Germinal center (tissue), 1 donor: ENCODE measurements at places on chromosomes 16 and 17.

DNA sequence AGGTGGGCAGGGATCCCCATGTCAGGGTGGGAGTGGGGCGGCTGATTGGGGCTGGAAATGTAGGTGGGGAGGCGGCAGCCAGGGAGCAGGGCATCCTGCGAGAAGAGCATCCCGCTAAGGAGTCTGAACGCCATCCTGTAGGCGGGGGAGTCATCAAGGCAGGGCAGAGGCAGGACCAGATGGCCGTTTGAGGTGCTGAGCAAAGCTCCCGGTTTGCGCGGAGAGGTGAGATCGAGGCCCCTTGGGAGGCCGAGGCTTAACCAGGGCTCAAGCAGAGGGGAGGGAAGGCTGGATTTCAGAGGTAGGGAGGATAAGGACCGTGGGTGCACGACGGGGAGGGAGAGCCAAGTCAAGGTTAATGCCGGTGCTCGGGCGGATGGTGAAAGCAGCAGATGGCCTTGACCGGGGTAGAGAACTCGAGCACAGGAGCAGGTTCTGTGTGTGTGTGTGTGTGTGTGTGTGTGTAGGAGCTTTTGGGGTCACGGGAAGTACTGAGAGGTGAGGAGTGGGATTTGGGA is 472 bp upstream of the NME2 start:
- DNase-seq: no peak

GRCh38 chr17:70202840-70203239 is 33.5 kb downstream of the KCNJ2 start:
- DNase-seq: no peak

DNA sequence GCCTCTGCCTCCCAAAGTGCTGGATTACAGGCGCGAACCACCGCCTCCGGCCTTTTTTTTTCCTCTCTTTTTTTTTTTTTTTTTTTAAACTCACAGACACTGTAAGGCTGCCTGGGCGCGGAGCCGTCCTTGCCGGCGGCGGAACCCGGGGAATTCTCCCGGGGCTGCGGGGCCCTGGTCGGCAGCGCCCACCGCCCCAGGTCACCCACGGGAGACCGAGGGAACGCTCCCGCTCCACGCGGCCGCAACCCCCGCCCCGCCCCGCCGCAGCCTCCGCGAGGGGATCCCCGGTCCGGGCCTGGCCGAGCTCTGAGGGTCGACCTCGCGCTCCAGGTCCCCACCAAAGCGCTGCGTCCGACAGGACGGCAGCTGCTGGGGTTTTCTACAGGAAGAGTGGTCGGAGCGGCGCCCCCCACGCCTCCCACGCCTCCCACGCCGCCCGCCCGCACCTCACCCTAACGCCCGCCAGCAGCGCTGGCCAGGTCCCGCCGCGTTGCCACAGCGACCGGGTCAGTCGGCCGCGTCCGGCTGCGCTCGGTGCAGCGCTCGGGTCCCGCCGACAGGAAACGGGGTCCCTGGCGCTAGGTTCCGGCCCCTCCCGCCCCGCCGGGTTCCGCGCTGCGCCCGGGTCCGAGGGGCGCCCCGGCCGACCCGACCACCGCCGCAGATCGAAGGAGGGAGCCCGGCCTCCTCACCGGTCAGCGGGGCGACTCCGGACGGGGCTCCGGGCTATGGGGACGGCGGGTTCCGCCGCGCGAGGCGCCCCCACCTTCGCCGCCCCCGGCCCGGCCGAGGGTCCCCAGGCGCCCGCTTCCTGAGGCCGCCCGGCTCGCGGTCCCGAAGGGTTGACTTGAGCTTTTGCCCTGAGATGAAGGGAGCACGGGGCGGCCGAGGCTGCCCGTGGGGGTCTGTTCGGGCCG is at the start of gene CCDC57:
TSS of gene CCDC57 (minus strand) at position 512 of the 920 bp plus-strand sequence. CDS start 10,898 bp downstream, outside the sequence.
- DNase-seq: peak; percentile 88

- no peak for DNase-seq
Observed at GRCh38 chr17:9900784-9901183, 4.3 kb downstream of the RCVRN start.

DNA sequence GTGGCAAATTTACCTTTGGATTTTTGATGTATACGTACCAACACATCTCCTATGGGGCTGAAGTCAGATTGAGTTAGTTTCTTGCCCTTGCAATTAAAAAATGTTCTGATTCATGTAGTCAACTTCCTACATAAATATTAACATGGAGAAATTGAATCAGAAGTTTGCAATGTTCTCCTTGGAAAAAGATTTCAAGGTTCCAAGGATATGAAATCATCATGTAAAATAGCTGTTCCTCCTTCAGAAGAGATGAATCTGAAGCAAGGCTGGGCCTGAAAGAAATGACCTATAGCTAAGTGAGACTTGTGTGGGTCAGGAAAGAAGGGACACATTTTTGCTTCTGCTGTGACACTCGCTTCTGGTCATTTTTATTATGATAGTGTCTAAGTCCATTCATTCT is 131.7 kb downstream of the RGS9 start:
- no peak for DNase-seq
